ENCODE measurements at places on chromosomes 2 and 18.

DNA sequence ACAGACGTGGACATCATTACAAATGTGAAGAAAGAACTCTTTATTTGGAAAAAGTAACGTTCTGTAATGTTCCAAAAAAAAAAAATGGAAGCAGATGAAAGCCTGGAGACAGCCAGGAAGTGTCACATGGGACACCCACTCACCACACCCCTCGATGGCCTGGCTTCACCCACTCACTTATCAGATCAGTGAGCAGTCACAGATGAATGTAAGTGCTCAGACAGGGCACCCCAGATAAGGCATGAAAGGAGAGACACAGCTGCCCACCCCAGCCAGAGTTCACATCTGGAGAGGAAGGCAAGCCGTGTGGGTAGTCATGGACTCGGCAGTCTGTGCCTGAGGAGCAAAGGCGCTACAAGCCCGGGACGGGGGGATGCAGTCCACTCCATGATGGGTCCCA is 105.2 kb downstream of the SEPTIN10 start:
- DNase-seq = no peak

- no peak for DNase-seq
Measured at GRCh38 chr2:96241900-96242611, 23.7 kb downstream of the TMEM127 start.

DNA sequence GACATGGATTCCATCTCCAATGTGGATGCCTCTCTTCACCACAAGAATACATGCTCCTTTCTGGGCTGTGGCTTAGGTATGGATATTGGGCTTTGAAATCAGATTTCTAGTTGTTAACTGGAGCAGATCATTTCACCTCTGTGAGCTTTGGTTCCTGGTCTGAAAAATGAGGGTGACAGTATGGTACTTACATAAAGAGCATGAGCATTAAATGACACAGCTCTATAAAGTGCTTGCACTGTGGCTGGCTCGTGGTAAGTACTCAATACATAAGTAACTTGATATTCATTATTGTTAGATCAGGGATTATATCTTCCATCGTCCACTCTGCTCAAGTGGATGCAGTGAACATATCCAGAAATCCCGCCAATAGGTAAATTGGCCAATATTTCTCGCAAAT is 33.4 kb downstream of the ARHGAP25 start:
- no peak for DNase-seq

DNA sequence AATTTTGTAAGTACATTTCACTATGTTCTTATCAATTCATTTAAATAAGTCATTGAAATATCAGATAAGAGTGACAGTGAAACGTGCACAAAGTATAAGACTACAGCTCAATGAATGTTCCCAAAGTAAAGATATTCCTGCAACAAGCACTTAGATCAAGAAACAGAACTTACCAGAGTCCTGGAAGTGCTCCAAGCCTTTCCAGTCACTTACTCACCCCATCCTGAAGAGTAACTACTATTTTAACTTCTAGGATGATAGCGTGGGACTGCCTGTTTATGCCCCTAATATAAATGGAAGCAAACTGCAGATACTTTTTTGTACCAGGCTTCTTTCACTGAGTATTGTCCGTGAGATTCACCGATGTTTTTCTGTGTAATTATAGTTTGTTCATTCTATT is 768.9 kb downstream of the SLC4A3 start:
- DNase-seq = peak; percentile 60

DNA sequence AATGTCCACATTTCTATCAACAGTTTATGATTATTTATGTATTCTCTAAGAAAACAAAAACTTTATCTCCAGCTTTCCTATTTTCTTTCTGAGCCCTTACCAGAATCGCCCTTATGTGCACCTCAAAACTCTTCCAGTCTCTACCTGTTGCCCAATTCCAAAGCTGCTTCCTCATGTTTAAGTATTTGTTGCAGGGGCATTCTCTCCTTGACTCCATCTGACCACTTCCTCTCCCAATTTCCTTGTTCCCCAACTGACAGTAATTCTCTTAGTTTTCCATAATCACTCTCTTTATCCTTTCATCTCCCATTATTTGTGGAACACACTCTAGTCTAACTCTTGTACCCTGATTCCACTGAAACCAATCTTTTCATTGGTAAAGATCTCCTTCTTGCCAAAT is 105.4 kb upstream of the RBBP8 start:
- no peak for DNase-seq

DNA sequence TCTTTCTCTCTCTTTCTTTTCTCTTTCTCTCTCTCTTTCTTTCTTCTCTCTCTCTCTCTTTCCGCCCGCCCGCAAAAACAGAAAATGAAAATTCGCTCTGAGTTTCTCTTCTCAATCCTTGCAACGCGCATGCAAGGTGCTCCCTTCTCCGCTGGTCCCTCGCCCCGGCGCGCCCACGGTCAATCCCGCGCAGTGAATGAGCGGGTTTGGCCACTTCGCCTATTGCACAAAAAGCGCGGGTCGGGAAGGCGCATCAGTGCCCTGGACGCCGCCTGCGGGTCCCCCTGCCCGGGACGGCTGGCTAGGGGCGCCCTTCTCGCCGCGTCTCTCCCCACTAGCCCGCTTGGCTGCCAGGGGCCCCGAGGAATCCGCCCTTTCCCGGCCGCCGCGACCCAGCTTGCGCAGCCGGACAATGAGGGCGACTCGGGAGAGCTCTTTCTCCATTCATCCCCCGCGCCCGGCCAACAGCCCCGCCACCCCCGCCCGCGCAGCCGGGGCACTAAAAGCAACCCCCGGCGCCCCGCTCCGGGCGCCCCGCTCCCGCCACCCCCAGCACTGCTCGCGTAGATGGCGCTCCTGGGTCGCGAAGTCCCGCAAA is 706 bp downstream of the LAMA1 start:
- DNase-seq = peak; percentile 3

- no peak for DNase-seq
Measured at GRCh38 chr2:109254174-109254904, 125.3 kb downstream of the SH3RF3 start.

GRCh38 chr2:98908931-98909316 is 27.1 kb downstream of the CRACDL start:
- DNase-seq = peak; percentile 22

GRCh38 chr2:28327956-28328922 is 64.4 kb upstream of the FOSL2 start:
- peak; percentile 81 for DNase-seq

DNA sequence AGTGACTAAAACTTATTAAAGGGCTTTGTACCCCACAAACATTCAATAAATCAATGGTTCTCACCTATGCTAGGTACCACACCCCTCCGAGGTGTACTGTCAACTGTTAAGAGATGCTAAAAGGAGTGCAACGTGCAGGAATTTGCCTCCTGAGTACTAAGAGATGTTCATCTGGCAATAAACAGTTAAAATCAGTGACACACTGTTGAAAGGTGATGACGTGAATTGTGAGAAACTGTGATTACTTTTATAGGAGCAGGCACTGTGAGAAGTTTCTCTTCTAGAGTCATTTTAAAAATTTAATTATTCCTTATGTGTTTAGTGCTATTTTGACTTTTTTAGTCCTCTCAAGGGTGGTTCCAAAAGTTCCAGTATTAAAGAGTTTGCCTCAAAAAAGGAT is 61.0 kb downstream of the PDE1A start:
- DNase-seq = no peak

DNA sequence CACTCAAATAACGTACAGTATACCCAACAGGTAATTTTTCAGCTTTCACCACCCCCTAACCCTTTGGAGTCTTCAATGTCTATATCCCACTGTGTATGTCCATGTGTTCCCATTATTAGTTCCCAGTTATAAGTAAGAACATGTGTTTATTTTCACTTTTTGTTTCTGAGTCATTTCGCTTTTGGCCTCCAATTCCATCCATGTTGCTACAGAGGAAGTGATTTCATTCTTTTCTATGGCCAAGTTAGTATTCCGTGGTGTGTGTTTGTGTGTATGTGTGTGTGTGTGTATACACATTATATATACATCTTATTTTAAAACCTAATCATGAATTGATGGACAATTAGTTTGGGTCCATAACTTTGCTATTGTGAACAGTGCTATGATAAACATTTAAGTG is 464.4 kb downstream of the CMPK2 start:
- DNase-seq = no peak

- no peak for DNase-seq
Measured at GRCh38 chr2:228575897-228576296, 394.4 kb upstream of the SPHKAP start.

DNA sequence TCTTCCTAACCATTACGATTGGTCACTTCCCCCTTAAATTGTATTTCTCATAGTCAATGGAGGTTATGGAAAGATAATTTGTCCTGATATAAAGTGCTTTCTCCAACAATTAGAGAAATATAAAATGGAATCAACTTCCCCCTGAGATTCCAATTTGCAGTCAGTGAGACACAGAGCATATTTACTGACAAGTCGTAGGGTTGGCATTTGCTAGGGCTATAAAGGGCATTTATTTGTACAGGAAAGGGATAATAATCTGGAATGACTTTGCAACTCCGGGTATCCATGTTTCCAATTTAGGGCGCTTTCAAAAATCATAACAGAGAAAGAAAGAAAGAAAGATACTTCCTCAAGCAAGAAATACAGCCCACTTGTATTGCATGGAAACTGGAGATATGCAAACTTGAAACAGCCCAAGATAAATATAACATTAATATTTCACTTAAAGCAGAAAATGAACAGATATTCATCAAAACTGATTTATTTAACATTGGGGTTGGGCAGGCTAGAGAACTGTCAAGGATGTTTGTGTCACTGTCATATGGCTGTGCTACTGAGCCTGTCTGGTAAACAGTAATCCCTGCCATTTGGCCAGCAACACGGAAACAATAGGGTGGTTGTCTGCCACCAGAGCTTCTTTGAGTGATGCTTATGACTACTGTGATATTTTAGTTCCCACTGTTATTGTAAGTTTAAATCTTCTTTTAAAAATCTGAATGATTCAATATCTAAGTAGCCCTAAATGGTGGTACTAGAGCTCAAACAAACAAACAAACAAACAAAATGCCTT is 621.8 kb downstream of the LRP1B start:
- no peak for DNase-seq

DNA sequence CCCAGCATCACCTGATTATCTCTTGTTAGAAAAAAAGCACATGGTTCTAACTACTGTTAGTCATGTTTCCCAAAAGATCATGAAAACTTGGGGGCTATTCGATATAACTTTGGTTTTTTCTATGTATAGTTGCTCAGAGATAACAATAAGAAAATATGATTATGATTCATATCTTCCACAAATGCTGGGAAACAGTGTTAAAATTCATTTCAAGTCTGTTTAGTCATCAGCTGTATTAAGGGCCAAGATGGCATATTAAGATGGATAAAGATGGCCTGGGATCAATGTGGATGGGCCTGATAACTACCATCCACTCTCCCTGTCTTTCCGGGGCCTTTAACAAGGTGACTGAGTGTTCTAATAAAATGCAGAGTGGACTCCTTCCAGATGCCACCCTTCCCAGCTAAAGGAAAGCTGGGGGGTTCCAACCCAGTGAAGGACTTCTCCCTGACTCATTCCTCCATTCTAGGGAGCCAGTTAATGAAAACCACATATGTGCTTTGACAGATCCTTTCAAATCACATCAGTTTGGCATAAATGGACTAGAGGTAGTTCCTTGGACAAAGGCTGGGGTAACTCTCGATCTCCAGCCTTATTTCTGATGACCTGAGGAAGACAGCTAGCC is 221.6 kb downstream of the VAPA start:
- DNase-seq = no peak

- no peak for DNase-seq
Measured at GRCh38 chr2:96959406-96960110, 26.8 kb downstream of the FAM178B start.

GRCh38 chr18:76592981-76593381 is 97.9 kb upstream of the ZNF516 start:
- DNase-seq = no peak

DNA sequence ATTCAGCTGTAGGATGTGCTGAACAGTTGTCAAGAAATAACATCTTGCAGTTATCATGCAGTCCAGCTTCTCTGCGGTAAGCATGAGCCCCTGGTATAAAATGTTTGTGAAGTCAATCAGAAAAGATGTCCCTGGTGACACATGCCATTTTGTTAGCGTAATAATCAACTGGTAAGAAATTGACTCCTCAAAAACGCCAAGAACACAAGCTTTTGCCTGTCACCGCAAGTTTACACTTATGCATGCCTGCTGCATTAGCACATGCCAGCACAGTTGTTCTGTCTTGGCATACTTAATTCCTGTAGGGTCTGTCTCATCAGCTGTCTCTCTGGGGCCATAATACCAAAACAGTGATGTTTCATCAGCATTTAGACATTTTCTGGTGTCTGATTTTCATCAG is 524.8 kb upstream of the DSEL start:
- DNase-seq = peak; percentile 86

GRCh38 chr2:156845806-156846558 is 409.8 kb downstream of the GPD2 start:
- DNase-seq = no peak

GRCh38 chr2:240647503-240648154 is 22.3 kb downstream of the GPR35 start:
- DNase-seq = no peak

DNA sequence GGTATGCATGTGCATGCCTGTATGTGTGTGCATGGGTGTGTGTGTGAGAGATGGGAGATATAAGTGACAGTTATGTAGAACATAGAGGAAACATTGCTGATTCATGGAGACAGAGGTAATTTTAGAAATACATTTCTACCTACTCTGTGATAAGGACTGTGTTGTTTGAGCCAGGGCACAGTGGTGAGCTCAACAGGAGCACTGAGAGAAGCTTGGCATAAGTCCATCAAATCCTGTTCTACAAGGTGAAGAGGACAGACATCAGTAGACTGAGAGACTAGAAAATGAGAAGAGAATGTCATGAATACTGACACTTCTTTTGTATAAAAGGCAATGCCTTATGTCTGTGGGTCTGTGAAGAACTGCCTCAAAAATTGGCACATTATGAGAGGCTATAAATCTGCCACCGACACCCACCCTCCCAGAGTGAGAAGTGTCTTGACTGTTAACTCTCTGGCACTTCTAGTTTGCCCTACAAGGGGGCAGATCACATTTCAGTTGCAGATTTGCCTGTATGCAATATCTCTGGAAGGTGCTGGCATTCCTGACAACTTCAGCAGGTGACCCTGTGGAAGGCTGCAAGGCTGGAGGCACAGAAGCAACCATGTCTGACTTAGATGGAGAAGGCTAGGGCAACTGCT is 962.3 kb upstream of the NRXN1 start:
- DNase-seq = no peak

- DNase-seq = no peak
Measured at GRCh38 chr2:160932960-160933359, 227.3 kb upstream of the TANK start.

DNA sequence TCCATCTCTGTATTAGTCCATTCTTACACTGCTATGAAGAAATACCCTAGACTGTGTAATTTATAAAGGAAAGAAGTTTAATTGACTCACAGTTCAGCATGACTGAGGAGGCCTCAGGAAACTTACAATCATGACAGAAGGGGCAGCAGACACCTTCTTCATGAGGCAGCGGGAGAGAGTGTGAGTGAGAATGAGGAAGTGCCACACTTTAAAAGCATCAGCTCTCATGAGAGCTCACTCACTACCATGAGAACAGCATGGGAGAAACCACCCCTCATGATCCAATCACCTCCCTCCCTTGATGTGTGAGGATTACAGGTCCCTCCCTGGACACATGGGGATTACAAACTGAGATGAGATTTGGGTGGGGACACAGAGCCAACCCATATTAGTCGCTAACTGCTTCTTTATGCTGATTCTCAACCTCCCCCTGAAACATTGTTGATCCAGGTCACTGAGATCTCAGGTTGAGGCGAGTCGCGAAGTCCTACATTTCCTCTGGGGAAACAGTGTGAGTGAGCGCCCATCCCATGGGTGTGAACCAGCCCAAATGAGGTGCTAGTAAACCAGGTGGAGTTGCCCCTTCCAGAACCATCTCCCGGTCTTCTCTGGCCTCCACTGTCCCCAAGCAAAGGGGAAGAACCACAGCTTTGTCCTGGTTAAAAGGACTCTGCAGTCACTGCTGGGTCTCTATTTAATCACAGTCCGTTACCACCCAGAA is 123.8 kb downstream of the CAPN13 start:
- no peak for DNase-seq

Data from myocyte (in vitro differentiated cells).